Stimulated activated CD4-positive, alpha-beta T cell treated with anti-CD3 and anti-CD28 coated beads, Interleukin-12 subunit alpha, Interleukin-12 subunit beta, amount 100 ng/mL, for 4 hours (primary cell): ENCODE measurements at places on chromosomes 2 and 18.

DNA sequence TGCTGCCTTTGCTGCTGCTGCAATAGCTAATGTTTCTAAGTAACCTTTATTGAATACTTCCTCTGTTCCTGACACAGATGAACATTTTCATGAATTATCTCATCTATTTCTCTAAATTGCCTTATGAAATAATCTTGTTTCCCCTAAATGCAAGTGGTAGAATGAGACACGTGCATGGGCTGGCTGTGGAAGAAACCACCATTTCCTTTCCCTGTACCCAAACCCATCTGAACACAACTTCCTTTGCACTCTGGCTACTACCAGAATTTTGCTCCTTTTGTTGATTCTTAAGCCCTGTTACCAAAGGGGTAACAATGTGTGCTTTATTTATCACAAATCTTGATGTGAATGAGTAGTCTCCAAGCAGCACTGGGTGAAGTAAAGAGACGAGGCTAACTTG, 29.2 kb downstream of the AKAIN1 start:
- no peak for DNase-seq

- DNase-seq, result no peak
These were observed 163.6 kb upstream of the SLC39A10 start for GRCh38 chr2:195493416-195493815.

GRCh38 chr2:40448476-40449079, 3.3 kb downstream of the SLC8A1 start:
- DNase-seq, result no peak

GRCh38 chr2:120486441-120486840, 140.5 kb downstream of the INHBB start:
- DNase-seq, result no peak

DNA sequence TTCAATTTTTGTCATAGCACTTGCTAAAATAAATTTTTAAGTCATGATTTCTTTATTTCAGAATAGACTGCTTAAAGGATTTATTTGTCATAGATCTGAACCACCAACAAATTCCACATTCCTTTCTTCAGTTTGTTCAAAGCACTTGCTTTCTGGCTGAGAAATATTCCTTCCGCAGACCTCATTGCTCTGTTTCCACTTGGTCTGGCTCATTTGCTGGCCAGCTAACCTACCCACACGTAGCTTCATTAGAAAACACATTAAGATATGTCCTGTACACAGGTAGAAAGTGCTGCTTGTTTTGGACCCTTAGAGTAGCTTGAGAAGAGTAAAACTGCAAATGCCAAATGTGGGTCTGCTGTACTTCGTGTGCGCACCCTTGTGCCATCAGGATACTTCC, 166.7 kb upstream of the EPAS1 start:
- no peak for DNase-seq

DNA sequence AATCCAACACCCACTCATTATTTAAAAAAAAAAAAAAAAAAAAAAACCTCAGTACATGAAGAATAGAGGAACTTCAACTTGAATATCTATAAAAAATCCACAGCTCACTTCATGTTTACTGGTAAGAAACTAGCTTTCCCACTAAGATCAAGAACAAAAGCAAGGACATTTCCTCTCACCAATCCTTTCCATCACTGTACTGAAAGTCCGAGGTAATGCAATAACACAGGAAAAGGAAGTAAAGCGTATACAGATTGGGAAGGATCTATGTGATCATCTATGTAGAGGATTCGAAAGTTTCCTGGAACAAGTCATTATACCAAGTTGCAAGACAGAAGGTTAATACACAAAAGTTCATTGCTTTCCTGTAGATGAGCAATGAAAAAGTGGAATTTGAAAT, 63.2 kb downstream of the ROCK2 start:
- no peak for DNase-seq

GRCh38 chr2:20173496-20174402, 51.2 kb downstream of the SDC1 start:
- no peak for DNase-seq

DNA sequence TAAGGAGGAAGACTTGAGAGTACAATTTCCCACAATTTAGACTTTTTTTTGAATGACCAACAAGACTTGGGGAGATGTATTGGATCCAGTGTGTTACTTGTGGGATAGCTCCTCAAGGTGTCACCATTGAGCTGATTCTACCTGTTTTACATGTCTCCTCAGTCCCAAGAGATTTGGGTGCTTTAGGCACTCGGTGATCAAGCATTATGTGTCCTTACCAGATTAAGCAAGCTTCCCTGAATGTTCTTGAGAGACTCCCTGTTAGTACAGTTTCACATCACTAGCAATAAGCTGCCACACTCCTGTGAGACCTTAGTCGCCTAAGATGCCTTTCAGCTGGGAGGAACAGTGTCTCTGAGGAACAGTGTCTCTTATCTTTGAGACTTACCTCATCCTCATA, 384.3 kb upstream of the SYT4 start:
- DNase-seq, result no peak
